ENCODE measurements at places on chromosomes 11 and 22.

- DNase-seq = no peak
These were observed 305.3 kb downstream of the ETS1 start for GRCh38 chr11:128282053-128282452.

DNA sequence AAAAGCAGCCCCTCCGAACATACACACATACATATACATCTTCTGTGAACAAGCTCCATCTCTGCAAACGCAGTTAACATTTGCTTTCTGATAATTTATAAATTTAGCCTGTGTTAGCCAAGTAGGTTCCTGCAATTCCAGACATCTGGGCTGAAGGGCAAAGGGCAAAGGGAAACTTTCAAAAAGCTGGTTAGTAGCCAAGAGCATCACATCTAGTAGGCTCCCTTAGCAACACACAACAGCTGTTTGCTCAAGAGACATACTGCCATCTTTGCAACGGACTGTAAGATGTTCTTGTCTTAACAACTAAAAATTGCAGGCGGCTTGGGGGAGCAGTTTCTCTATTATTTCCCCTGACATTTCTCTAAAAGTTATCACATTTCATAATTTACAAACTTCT, 134.9 kb downstream of the RBFOX2 start:
- no peak for DNase-seq

GRCh38 chr22:44819966-44820631, 67.7 kb downstream of the ARHGAP8 start:
- no peak for DNase-seq

- DNase-seq = no peak
These were observed 35.1 kb upstream of the PDGFD start for GRCh38 chr11:104199053-104199452.

GRCh38 chr11:102929972-102930371, 25.6 kb downstream of the MMP13 start:
- DNase-seq = no peak

DNA sequence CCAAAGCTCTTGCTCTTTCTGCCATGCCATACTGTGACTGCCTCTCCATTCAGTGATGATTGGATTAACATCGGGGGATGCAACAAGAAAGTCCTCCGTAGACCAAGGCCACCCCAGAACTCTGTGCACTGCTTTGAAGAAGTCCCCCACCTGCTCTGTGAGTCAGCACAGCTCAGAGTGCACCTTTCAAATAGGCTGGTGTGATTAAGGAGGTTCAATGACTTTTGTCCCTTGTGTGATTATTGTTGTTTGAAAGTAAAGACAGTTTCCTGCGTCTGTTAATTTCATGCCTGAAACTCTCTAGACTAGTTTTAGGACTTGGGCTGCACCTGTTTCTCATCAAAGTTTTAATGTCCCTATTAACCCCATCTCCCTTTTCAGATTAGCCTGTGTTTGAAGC, 33.0 kb upstream of the DBX1 start:
- no peak for DNase-seq

DNA sequence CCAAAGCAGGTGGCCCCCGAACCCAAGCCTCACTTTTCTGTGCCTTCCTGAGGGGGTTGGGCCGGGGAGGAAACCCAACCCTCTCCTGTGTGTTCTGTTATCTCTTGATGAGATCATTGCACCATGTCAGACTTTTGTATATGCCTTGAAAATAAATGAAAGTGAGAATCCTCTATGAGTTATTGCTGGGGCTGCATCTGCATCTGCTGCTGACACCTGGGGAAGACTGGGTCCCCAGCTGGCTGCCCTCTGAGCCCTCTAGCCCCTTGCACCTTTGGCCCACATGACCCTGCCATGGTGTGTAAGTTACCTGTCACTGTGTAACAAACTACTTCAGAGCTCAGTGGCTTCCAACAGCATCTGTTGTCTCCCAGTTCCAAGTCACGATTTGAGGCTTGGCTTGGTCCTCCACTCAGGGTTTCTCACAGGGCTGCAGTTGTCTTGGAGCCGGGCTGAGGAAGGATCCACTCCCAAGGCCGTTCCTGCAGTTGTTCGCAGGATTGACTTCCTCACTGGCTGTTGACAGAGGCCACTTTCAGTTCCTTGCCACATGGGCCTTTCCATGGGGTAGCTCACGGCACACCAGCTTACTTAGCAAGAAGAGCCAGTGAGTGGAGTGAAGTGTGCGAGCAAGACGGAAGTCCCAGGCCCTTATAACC, 13.5 kb upstream of the UVRAG start:
- DNase-seq = no peak

DNA sequence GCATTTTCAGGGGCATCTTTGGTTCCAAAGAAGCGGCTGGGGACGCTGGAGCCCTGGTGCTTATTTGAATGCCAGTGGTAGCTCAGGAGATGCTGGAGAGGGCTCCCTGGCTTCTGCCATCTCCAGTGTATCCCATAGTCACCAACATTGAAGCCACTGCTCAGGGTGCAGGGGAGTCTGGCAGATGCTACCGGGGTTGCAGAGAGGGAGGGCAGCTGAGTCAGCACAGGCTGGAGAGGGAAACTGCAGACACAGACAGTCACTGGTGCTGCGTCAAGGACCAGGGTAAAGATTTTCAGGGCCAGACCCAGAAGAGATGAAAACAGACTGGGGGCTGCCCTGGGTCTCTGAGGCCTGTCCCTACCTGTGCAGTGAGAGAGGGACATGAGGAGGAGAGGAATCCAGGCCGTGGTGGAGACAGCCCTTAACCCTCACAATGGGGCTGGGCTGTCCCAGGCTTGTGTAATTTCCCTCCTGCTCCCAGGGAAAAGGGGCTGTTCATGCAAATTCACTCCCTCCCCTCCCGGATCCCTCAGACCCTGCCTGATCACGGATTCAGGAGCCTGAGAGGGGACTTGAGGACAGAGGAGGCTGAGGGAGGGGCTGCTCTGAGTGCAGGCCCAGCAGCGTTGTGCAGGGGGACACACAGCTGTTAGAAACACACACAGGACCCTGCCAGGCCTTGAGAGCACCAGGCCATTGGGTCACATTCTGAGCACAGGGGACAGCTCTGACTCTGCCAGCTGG, 126.9 kb upstream of the GRK3 start:
- no peak for DNase-seq

GRCh38 chr11:98587884-98588283, 432.9 kb upstream of the CNTN5 start:
- DNase-seq = no peak

- DNase-seq = no peak
These were observed 413.1 kb upstream of the NARS2 start for GRCh38 chr11:78987748-78988147.

Measured in iPS DF 6.9 (cell line).